ENCODE measurements at places on chromosomes 5 and 9.

- DNase-seq: no peak
Observed at GRCh38 chr9:135792268-135793128, 90.5 kb downstream of the KCNT1 start.

DNA sequence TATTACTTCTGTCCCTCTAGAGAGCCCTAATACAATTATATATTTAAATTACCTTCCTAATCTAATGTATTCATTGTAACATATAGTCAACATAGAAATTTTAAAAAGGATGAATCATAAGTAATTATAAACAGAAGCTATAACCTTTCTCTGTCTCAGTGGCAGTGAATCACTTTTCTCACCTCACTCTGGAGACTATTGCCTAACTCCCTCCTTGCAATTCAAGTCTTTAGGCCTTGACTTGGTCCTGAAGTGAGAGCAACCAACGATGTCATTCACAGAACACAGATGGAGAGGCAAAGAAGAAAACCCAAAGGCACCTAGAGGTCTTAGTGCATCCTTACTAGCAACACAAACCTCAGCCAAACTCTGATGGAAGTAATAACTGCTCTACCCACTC lies 133.3 kb upstream of the DPYSL3 start:
- DNase-seq: no peak

GRCh38 chr5:87150630-87151029 lies 117.1 kb upstream of the RASA1 start:
- no peak for DNase-seq

- no peak for DNase-seq
Observed at GRCh38 chr5:96641368-96642280, 20.6 kb upstream of the CAST start.

DNA sequence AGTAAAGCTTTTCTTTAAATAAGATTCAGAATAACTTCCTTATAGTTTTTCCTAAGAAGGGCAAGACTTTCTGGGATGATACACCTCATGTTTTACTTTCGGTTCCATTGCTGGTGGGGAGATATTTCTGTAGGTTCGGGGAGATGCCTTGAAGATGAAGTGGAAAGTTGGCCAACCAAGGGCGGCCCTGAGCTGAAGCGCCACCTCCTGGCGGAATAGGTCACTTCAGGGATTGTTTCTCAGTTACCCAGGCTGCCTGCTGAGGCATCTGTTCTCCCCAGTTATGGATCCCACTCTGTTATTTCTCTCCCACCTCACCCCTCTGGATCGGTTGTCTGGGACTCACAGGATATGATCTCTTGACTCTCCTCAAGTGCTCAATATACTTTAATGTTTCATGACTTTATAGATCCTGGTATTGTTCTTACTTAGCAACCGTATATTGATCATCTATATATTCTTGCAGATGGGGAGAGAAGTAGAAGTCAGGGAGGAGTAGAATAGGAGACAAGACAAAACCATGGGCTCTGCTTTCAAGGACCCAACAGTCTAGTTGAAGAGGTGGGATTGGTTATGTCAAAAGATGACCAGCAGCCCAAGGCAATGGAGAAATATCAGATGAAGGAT lies 23.4 kb downstream of the MEGF10 start:
- peak; percentile 40 for DNase-seq

DNA sequence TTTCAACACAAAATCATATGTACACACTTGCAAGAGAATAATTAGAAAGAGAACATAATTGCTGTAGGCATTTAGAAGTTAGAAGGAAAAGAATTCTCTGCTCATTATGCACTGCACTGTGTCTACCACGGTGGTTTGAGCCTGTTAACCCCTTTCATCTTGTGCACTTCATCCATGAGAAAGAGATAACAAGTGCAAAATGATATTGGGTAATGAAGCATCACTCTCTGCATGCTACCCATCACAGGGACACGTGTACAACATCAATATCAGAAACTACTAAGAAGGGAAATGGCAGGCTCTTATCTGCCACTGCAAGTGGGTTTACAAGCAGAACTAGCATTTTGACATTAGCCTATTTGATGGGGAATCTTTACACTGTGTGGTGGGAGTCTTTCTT lies 202.6 kb downstream of the CDH12 start:
- no peak for DNase-seq

DNA sequence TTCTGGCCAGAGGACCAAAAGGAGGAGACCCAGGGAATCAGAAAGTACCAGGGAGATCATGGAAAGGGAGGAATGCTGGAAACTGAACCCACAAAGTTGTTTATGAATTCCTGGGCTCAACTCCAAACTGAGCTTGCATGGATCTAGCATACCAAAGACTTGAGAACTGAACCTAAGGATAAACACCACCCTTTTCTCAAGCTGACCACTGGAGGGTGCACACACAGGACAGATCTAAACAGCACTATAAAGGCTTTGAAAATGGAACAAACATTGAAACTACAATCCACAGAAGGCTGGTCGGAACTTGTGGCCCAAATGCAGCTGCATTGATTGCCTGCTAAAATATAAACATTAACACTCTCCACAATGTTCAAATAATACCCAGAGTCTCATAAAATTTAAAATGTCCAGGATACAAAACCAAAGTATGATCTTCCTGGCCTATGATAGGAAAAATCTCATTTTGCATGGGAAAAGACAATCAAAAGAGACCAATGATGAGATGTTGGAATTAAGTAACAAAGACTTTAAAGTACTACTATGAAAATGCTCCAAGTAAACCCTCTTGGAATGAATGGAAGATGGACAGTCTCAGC lies 15.6 kb upstream of the IRF1 start:
- no peak for DNase-seq

GRCh38 chr5:137431051-137431450 lies 68.1 kb downstream of the SPOCK1 start:
- DNase-seq: no peak

DNA sequence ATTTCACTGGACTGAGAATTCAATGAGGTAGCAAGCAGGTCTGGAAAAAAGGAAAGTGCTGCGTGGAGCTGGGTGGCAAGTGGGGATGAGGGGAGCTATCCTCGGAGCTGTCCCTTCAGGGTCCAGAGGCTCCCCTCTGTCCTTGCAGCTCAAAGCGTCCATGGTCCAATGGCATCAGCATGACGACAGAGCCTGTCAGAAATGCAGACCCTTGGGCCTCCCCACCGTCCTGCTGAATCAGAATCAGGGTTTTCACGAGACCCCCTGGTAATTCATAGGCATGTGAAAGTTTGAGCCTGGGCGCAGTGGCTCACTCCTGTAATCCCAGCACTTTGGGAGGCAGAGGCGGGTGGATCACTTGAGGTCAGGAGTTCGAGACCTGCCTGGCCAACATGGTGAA lies 5.5 kb downstream of the HIGD2A start:
- no peak for DNase-seq

GRCh38 chr5:39440958-39441624 lies 16.3 kb upstream of the DAB2 start:
- no peak for DNase-seq

DNA sequence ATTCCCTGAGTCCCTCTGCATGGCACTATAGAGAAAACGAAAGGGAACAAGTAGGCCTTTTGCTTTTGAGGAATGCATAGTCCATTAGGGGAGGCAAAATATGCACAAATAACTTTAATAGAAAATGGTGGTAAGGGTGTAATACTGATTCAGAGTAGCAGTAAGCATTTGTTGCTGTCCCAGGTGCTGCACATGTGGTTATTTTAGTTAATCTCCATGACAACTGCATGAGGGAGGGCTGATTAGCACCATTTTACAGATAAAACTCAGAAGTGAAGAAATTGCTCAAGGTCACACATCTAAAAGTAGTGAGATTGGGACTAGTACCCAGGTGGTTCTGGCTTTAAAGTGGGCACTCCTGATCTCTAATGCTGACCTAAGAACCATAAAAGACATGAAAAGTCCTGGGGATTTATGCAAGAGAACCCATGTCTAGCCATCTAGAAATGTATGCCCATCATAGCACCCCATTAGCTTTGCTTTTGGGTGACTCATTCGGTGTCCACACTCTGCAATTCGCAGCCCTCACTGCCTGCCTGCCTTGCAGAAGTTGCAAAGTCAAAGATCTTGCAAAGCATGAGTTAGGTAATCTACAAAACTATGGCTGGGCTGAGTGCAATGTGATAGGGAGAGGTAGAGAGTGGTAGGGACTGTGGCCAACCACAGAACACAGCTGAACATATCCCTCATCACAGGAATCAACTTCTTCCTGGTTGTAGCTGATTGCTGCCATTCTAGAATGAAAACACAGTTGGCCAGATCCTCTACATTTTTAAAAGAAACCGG lies 195.2 kb downstream of the PTTG1 start:
- DNase-seq: no peak

- DNase-seq: no peak
Observed at GRCh38 chr5:3384531-3384930, 211.1 kb upstream of the IRX1 start.

DNA sequence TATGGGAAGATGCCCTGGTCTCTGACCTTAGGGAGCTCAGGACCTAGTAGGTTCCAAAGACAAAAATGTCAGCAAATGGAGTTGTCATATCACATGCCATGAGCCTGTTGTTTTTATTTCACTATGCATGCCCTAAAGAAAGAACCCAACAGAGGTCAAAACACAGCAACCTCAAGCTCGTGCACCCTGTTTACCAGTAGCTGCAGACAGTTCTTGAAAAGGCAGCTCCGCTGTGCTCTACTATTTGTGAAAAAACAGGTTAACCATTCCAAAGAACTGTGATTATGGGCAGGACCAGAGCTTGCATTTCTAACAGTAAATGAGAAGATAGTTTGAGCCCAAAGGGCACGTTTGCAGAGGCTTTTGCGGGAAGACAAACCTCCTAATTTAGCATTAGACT lies 22.8 kb downstream of the ITK start:
- DNase-seq: no peak

DNA sequence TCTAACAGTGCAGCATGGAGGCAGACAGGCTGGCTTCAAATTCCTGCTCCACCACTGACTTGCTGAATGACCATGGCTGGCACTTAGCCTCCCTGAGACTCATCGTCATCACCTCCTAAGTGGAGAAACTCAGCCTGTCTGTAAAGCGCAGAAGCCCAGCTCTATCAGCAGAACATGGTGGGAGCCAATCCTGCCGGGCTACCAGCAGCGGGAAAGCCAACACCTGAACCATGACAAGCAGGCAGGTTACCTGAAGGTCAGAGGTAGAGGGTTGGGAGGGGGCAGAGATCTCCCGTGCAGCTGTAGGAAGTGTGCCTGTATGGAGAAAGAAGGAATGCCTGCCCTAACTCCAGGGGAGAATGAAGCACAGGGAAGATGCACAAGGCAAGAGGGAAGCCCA lies 72.6 kb upstream of the LRRTM2 start:
- no peak for DNase-seq

DNA sequence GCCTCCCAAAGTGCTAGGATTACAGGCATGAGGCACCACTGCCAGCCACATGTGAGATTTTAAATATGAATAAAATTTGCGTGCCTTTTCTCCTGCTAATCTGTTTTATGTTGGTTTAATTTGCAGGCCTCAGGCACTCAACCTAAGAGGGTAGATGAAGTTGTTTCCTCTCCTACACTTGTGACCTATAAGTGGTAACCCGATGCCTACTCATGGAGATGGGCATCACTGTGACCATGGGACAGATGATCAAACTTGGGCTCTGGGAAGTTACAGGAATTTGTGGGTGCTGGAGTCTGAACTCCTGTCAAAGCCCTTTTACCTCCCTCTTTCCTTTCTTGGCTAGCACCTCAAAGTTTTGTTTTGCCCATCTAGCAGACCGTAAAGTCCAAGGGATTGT lies 1.1 kb downstream of the SLC28A3 start:
- DNase-seq: no peak

GRCh38 chr5:160054831-160055230 lies 45.9 kb downstream of the TTC1 start:
- no peak for DNase-seq

GRCh38 chr9:18608371-18608770 lies 134.4 kb downstream of the ADAMTSL1 start:
- DNase-seq: no peak

DNA sequence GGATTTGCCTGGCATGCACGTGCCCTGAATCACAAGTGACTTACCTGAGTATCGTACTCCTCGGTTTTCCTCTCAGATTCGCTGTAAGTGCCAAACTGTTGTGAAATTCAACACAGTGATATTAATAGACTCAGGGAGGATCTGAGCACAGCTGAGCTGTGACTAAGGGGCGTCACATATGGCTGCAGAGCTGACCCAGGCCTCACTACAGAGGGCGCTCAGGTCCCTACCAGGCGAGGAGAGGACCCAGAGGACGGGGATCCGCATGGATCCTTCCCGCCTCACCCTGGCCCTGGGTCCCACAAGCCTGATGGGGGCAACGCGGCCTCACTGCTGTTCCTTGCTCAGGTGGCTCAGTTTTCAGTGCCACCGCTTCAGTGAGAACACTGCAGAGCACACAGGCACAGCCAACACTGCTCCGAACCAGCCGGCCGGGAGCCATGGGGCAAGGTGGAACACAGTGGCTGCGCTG lies 20.1 kb downstream of the CLPTM1L start:
- no peak for DNase-seq

DNA sequence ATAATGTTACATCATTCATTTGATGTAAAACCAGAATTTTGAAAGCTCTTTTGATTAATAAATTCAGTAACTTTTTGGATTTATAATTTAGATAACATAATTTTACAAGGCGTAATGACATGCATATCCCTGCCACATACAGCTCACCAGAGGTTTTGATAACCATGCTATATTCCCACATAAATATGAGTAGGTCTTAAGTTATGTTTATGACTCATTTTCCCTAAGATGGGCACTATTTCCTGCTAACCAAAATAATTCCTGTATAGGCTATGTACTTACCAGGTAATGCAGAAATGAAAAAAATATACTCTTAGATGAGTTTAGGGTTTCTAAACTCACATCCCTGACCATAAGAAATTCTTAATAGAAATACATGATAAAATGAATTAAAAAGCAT lies 93.9 kb upstream of the EDIL3 start:
- no peak for DNase-seq

GRCh38 chr9:71608825-71609447 lies 159.4 kb downstream of the CEMIP2 start:
- no peak for DNase-seq

DNA sequence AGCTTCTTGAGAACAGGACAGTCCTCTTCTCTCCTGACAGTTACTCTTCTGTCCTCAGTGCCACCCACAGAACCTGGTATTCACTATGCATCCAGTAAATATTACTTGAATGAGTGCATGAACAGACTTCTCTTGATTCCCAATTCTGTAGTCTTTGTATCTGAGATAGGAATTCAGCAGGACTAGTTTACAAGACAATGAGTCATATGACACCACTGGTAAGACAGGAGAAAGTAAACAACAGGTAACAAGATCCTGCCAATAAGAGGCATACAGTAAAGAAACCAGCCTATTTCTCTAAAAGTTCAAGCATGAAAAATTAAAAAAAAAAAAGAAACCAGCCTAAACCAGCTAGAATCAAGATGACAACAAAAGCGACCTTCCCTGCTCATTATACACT lies 6.2 kb downstream of the ZNF883 start:
- no peak for DNase-seq
